ENCODE measurements at places on chromosomes 7 and 10.
A peak's percentile ranks its signal among the peaks of the same experiment; 100 is the strongest.

GRCh38 chr7:681551-682307 lies 44.8 kb upstream of the DNAAF5 start:
- no peak for DNase-seq

DNA sequence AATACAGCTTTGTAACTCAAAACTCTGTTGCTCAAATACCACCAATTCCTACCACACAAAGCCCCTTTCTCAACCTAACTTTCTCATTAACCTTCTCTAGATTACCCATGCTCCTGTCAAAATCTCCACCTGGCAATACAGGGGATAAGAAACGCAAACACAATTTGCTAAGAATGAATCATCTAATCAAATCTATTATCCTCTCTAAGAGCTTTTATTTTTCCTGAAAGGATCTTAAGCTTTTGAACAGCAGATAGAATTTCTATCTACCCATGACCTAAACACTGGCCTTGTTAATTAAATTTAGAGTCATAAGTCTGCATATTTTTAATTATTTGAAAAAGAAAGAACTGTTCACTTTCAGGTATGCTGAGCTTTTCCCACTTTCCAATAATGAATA lies 98.3 kb downstream of the HBP1 start:
- DNase-seq: no peak

GRCh38 chr7:94998266-94999068 lies 91.1 kb downstream of the PPP1R9A start:
- no peak for DNase-seq

- no peak for DNase-seq
Observed at GRCh38 chr10:54594289-54594688, 206.7 kb downstream of the PCDH15 start.

DNA sequence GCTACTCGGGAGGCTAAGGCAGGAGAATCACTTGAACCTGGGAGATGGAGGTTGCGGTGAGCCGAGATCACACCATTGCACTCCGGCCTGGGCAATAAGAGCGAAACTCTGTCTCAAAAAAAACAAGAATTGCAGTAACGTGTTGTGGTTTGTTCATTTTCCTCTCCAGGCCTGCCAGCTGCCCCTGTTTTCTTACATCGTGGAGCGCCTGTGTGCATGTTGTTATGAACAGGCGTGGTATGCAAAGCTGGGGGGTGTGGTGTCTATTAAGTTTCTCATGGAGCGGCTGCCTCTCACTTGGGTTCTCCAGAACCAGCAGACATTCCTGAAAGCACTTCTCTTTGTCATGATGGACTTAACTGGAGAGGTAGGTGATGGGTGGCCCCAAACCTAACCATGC lies 52.1 kb downstream of the TRRAP start:
- DNase-seq: no peak

DNA sequence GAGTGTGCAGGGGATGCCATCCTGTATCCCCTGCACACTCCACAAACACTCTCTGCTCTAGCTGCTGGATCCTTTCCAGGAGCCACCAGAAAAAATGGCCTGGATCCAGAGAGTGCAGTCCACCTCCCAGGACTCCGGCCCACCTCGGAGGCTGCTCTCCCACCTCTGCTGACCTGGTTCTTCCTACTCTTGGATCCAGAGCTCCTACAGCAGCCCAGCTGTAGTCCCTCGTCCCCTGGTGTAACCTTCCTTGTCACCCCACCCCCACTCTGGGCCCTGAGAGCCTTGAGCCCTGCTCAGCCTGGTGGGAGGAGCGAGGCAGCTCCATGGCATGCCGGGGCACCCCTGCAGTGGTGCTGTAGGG lies 54.4 kb downstream of the GOLGA7B start:
- peak; percentile 77 for DNase-seq

GRCh38 chr10:103147645-103148044 lies 45.4 kb downstream of the NT5C2 start:
- DNase-seq: no peak

DNA sequence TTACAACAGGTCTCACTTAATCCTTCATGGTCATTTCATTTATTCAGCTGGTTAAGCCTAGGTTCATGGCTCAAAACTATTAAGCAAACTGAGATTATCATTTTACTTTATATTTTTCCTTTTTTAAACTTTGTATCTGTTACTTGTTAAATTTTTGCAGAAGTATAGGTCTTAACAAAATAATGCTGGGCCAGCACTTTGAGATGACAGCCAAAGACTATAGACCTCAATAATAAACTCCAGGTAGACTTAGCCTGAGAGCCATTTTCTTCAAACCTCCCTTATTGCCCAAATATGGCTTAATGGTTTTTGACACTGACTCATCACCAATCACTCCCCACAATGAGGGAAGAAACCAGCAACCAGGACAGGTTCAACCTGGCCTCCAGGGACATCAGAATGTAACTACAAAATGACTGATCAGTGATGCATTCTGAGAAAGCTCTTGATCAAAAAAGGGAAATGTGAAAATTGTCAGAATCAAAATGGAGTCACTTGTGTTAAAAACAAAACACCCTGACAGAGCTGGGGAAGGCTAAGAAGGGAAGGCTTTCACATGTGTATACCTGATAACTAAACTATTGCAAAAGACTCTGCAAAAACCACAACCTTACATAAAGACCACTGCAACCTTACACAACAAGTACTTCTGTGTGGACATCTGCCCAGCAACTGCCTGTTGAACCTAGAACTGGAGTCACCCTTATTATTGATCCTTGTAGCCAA lies 2.1 kb upstream of the CCDC126 start:
- no peak for DNase-seq

Data from NCI-H1694 treated with DMSO at 0.1 percent for 48 hours (cell line).